ENCODE measurements at places on chromosomes 3 and 15.

DNA sequence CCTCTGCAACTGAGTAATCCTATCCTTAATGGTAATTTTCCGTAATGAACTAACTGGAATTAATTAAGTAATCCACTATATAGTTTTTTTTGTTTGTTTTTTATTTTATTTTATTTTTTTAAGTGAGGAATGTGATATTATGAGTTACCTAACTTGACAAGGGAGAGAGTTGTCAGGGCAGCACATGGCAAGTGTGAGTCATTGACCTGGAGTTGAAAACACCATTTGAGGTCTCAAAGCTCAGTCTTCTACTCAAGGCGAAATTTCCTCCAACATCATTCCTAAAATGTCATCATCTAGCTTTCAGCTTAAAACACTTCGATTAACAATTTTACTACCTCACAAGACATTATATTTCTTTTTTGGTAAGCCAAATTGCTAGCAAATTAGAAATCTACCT, 87.8 kb downstream of the NECTIN3 start:
- DNase-seq, result no peak

DNA sequence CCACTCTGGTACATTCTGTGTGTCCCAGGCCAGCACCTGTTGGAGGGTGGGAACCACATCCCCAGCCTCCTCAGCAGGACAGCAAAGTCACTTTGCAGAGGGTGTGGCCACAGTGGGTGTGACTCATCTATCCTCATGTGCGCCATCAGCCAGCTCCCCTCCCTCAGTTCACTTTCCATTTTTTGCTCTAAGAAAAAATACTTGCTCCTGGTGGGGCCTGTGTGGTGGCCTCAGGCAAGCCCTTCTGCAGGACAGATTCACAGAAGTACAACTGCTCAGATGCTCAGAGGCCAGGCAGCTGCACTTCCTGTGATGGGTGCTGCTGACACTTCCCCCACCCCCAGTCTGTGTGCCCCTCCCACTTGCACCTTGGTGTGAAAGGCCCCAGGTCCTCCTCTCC, 78.3 kb upstream of the ALDH1L1 start:
- DNase-seq, result peak; percentile 41

DNA sequence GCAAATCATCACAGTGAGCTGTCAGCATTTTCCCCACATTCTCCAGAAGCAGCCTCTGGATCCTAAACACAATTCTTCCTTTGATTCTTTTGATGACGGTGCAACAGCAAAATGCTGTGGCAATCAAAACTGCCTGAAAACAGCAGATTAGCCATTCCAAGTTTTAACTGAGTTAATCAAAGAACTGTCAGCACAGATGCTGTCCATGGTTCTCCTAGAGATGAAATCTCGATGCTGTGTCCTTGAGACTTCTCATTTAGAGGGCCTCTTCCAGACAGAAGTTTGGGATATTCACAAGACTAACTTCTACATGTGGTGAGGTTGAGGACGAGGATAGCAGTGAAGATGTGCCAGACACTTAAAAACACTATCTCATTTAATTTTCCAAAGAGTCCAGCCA, 50.4 kb upstream of the GYG1 start:
- no peak for DNase-seq

DNA sequence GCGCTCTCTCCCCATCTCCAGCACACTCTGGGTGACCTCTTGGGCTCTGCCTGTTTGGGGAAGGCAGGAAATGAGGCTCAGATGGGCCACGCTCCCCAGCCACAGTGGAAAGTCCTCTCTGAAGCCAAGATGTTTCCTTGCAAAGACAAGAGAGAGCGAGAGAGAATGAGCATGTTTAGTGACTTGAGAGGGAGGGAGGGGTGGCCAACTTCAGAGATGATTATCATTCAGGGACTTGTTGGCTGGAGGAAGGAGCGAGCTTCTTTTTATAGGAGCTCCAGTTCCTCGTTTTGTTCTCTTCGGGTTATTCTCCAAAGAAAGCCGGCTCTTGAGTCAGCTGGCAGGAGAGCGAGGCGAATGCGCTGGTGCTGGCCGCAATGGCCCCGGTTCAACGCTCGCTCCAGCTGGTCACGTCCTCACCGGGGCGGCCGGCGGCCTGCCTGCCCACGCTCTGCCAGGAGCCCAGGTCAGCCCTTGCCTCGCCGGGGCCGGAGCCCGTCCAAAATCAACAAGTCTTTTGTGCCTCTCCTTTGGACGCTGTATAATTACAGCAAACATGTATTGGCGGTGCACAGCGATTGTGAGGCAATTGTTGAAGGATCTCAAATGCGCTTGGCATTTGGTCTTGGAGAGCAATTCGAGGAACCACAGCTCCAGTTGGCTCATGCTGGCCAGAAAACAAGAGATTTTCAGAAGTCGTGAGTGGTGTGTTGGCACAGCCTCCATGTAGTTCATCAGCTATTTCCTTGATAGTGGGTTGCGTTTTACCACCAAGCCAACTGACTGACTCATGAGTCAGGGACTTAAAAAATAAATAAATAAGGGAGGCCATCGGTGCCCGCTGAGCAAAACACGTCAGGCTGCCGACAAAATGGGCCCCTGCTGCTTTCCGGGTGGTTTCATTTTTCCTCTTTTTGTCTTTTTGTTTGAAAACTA, 288.6 kb downstream of the UACA start:
- peak; percentile 87 for DNase-seq

Data from LoVo (cell line).